Renal pelvis (tissue), 12 donors: ENCODE measurements at places on chromosomes 2 and 18. TPM values are rescaled to one million over a fixed set of nuclear protein-coding genes. Genes with fewer than 3 reads are reported as not detected.

DNA sequence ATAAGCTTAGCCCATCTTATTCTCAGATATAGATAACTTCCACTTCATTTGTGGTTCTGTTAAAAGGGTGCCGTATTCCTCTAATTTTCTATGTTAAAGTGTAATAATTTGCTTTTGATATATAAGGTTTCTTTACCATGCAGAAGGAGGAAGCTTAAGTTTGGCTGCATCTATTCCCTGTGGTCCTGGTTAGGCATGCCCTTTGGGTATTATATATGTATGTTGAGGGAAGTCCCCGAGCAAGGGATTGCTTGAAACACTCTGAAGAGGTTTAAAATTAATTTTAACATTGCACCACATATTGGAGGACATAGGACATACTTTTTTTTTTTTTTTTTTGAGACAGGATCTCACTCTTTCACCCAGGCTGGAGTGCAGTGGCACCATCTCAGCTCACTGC, 16.9 kb upstream of the MYO1B start:
- DNase-seq = no peak

The AQP4 gene
- polyA plus RNA-seq = 0.64 TPM

- no peak for DNase-seq
Observed at GRCh38 chr2:128202791-128203190, 111.8 kb downstream of the UGGT1 start.

DNA sequence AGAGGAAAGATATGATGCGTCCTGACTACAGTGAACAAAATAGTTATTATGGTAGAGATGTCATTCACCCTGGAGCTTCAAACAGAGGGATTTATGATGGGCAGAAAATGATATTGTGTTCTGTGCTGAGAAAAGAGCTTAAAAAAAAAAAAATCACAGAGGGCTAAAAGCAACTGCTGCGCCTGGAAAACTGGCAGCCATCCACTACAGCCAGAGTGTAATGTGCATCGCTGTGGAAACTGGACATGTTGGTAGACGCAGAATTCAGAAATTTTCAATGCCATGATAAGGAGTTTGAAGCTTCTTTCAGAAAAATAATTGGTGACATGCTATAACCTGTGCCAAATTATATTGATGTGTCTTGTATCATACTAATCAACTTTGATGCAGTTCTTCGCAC, 122.9 kb upstream of the SOX11 start:
- no peak for DNase-seq
